Dermis microvascular lymphatic vessel endothelial cell (primary cell): ENCODE measurements at places on chromosomes 5 and 9. TPM values are rescaled to one million over a fixed set of nuclear protein-coding genes. Genes with fewer than 3 reads are reported as not detected.

The BAG1 gene
- total RNA-seq = 33.5 and 48.3 TPM in 2 replicates

The CNTNAP3B gene
- 34.4 and 143 TPM in 2 replicates for total RNA-seq

The BRD3 gene
- 6.8 and 10.9 TPM in 2 replicates for total RNA-seq

The CD274 gene
- total RNA-seq = 5.3 and 6.4 TPM in 2 replicates

The PCDHB8 gene
- 0.38 and 0.51 TPM in 2 replicates for total RNA-seq

The SH3TC2 gene
- total RNA-seq = 27.2 and 35.7 TPM in 2 replicates

The RANBP6 gene
- total RNA-seq = 26.2 and 26.4 TPM in 2 replicates

The SLC12A2 gene
- 28.6 and 49.8 TPM in 2 replicates for total RNA-seq
